ENCODE measurements at places on chromosomes 1 and 21.

DNA sequence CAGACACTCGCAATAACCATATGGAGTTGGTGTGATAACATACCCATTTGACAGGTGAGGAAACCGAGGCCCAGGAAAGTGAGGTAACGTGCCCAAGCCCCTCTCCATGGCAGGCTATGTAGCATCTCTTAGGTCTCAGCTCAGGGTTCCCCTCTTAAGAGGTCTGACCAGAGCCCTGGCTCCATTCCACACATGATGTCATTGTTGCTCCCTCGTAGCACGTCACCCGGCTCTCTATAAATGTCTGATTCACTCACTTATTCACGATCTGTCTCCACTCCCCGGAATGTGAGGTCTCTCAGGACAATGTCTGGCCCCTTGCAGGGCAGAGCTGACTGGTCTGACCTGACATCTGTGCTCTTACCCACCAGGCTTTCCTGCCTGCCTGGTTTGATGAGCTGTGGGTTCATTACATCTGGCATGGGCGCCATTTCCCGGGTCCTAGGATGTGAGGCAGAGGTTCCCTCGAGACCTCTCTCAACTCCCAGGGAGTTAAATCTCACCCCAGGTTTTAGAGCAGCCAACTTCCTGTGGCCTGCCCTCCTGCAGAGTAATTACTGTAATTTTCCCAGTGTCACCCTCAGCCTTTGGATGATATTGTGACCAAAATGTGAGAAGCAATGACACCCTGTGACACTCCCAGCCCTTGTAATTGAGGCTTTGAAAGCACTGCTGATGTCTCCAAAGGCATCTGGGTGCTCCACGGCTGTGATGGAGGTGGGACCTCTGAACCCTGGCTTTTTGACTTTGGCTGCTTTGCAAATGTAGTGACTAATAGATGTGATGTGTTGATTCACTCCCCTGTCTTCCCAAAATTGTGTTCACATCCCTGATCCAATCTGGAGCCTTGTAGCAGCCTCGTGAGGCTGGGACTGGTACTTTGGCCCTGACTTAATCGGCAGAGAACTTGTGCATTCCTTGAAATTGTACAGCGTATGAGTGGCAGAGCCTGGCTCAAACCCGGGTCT lies 10.6 kb downstream of the ACTL8 start:
- no peak for DNase-seq

DNA sequence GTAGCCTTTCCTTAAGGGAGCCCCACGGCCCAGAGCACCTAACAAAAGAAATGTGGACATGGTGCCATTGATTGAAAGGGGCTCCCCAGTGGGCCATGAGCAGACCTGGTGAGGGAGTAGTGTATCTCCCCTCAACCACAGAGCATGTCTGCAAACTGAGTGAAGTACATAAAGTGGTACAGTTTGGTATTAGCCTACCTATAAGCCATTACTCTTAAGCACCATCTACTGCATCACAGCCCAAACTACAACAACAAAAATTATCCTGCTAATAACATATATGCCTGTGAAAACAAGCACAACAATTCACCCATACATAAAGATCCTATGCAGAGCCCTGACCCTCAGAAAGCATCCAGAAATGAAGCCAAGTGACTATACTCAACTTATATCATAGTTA lies 407.8 kb downstream of the PTPRC start:
- DNase-seq: no peak

- DNase-seq: no peak
Observed at GRCh38 chr1:226628612-226629155, 80.1 kb downstream of the STUM start.

- no peak for DNase-seq
Observed at GRCh38 chr1:109133815-109134214, 19.9 kb downstream of the ELAPOR1 start.

DNA sequence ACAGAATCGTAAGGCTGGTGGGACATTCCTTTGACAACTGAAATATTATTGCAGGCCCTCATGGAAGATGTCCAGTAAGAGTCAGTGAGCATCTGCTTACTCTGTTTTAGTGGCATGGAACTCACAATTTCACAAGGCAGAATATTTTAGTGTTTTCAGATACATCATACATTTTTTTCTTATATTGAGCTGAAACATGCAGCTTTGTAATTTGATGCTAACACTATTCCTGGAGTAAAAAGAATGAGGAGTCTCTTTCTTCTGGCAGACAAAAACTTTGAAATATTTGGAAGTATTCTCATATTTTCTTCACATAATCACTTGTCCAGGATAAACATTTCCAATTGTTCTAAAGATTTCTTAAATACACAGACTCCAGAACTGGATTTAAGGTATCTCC lies 17.7 kb downstream of the CLDN17 start:
- DNase-seq: no peak

GRCh38 chr1:33247545-33247944 lies 8.7 kb upstream of the ZNF362 start:
- DNase-seq: no peak

GRCh38 chr21:29940361-29940760 lies 565 bp upstream of the GRIK1 start:
- DNase-seq: no peak

DNA sequence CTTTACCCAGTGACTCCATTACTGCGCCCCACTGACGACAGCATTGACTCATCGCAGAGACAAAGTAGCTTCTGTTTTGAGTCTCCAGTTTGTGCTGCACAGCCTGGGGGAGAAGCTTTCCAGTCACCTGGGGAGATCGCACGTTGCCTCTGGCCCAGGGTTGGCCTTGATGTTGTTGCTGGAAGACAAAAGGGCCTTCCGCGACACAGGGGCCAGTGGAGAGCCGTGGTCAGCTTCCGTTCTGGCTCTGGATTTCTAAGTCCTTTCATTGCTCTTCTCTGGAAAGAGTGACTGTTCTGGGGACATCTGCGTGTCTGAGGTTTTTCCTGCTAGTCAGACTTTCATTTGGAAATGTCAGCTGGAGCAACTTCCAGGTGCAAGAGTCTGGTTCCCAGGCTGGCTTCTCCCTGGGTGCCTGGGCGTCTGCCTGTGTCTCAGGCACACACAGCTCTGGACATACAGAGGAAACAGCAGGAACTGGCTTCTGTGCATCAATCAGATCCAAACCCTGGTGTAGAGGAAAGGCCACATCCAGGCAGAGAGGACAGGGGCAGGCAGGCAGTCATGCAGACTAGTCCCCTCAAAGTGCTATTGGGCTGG lies 257.0 kb downstream of the SIPA1L2 start:
- DNase-seq: no peak

DNA sequence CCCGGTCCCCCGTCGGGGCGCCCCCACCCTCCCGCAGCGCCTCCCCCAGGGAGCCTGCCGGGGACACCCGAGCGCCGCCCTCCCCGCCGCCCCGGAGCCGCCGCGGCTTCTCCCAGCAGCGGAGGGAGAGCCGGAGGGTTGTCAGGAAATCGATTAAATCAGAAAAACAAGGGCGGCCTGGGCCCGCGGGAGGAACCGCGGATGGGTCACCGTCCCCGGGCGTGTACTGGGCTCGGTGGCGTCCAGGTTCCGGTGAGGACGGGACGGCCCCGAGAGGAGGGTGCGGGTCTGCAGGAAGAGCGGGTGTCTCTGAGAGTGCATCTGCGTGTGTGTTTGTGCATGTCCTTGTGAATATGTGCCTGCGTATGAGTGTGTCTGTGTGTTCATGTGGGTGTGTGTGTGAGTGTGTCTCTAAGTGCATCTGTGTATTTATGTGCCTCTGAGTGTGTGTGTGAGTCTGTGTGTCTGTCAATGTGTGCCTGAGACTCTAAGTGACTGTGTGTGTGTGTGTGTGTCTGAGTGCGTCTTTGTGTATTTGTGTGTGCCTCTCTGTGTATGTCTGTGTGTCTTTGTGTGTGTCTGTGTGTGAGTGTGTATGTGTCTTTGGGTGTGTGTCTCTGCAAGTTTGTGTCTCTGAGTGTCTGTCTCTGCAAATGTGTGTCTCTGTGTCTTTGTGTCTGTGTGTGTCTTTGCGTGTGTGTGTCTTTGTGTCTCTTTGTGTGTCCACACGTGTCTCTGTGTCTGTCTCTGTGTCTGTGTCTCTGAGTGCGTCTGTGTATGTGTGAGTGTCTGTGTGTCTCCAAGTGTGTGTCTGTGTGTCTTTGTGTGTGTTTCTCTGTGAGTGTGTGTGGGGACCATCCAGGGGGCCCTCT lies 1.1 kb downstream of the SPSB1 start:
- no peak for DNase-seq

DNA sequence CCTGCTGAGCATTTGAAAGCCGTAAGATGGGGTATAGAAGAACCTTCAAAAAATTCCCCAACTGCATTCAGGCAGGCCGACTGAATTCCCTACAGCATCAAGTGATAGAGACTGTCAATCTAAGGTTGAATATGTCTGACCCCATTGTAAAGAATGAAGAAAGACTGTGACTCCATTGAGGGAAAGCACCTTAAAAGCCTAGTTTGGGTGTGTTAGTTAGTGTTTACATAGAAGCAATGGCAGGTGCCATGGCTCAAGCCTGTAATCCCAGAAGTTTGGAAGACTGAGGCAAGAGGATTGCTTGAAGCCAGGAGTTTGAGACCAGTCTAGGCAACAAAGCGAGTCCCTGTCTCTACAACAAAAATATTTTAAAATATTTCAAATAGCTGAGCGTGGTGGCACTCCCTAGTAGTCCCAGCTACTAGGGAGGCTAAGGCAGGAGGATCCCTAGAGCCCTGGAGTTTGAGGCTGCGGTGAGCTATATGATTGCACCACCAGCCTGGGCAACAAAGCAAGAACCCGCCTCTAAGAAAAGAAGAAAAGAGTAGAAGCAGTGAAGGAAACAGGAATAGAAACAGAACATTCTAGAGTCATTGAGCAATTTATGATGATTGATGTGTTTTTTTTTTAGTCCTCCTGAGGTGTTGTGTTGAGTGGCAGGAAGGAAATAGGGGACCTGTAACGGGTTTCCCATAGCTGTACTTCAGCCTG lies 15.4 kb downstream of the POLR3GL start:
- DNase-seq: no peak

GRCh38 chr1:183094351-183094750 lies 71.1 kb downstream of the LAMC1 start:
- DNase-seq: no peak

GRCh38 chr1:156712626-156713025 lies 7.2 kb upstream of the CRABP2 start:
- DNase-seq: no peak

GRCh38 chr1:36654586-36654985 lies 171.9 kb upstream of the CSF3R start:
- no peak for DNase-seq

- no peak for DNase-seq
Observed at GRCh38 chr1:167842872-167843271, 71.1 kb downstream of the ADCY10 start.

DNA sequence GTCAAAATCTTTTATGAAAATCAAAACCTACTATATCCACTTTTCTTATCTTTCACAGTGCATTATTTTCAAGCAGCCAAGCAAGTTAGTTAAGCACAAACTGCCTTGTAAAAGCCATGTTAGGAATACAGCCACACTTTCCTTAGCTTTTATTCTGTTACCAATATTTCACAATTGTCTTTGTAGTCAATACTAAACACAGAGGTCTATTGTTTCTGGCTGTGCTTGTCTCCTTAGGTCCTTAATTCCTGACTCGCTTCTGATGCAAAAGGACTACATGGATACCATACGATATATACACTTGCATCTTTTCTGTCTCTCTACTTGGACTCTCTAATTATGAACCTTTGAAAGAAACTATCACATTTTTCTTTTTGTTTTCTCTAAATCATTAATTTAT lies 331.8 kb downstream of the NEGR1 start:
- DNase-seq: no peak

- DNase-seq: no peak
Observed at GRCh38 chr21:44000360-44000759, 11.7 kb upstream of the TRAPPC10 start.

GRCh38 chr1:1847061-1847850 lies 43.6 kb downstream of the GNB1 start:
- DNase-seq: no peak

DNA sequence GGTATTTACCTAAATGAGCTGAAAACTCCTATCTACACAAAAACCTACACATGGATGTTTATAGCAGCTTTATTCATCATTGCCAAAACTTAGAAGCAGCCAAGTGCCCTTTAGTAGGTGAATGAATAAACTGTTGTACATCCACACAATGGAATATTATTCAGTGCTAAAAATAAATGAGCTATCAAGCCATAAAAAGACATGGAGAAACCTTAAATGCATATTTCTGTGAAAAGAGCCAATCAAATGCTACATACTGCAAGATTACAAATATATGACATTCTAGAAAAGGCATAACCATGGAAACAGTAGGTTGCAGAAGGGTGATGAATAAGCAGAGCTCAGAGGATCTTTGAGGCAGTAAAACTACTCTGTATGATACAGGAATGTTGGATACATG lies 23.3 kb downstream of the ABCB10 start:
- DNase-seq: no peak

DNA sequence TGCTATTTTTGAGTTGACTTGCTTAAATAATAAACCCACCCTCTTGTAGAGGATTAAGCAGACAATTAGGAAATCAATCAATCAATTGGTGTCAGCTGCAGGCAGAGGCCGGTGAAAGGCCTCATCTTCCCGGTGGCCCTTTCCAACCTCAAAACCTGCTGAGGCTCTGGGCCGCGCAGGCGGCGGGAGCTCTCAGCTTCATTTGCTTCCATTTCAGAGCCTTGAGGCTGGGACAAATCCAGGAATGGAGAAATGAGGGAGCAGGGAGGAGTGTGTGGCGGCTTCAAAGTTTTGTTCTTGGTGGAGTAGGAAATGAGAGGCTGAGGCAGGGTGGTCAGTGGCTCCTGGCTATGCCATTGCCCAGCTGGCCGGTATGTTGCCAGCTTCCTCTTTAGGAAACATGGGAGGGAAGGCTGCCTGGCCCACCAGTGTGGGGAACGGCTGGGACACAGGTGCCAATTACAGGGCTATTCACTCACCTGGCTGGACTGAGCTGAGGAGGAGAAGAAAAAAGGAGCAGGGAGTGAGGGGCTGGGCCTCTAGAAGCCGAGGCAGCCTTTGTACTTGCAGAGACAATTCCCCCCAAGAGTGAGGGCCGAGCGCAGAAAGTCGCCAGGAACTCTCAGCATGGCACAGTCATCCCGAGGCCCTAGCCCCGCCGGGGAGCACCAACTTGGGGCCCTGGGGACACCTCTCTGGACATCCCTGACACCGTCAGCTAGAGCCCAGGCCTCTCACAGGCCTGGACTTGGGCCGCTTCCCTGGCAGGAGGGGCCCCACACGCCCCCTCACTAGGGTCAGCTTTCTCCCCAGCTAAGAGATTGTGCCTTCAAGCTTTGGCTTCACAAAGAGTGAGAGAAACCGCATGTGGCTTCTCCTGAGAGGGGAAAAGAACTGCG lies 4.4 kb downstream of the POU3F1 start:
- DNase-seq: no peak

DNA sequence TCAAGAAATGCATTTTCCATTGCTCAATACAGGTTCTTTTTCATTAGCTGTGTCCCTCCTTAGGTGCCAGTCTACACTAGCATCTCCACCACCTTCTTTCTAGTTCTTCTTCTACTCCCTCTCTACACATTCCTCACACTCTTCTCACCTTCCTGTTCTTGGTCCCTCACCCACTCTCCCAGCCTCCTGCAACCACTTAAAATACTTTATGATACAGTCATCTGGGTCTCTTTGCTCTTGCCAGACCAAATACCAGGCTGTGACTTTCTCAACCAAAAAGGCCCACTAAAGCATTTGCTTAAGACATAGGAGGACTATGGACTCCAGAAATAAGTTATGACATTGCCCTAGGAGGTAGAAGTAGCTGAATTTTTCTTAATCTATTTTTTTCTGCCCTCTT lies 35.1 kb downstream of the PIGM start:
- no peak for DNase-seq
